Hematopoietic multipotent progenitor cell treated with erythropoietin and hydrocortisone succinate and interleukin-3 and kit ligand, for 4 days (in vitro differentiated cells): ENCODE measurements at places on chromosomes 1 and 21.

DNA sequence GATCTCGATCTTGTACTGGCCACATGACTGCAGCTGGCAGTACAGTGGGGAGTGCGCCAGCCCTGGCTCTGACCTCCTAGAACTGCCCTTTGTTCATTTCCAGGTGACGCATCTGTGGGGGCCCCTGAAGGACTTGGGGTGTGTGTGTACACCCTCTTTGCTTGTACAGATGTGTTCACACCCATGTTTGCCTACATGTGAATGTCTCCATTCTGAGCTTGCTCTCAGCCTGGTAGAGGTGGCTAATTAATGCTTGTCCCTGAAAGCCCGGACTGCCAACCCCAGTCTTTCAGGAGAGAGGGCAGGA is 19.8 kb downstream of the TNFRSF1B start:
- DNase-seq = no peak

DNA sequence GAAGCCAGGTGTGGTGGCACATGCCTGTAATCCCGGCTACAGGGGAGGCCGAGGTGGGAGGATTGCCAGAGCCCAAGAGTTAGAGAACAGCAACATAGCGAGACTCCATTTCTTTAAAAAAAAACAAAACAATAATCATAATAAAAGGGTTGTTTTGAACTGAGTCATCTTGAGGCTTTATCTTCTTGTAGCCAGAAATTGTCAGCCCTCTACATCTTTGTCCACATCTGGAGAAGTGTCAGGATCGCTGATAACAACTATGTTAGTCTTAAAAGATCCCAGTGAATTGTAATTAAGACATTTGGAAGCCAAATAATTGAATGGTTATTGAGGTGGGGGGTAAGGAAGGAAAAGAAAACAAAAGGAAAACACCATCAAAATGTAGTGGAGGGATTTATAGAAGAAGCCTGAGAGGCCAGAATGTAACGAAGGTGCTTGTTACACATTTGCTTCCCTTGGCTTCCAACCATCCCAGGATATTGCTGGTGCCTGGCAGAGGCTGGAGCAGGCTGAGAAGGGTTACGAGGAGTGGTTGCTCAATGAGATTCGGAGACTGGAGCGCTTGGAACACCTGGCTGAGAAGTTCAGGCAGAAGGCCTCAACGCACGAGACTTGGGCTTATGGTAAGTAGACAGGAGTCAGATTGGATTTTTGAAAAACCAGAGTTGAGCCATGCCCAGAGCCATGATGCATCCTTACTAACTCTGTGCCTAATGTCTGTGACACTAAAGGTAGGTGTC is 52.5 kb upstream of the MTR start:
- no peak for DNase-seq

- no peak for DNase-seq
These were observed 90.5 kb downstream of the GDAP2 start for GRCh38 chr1:117838911-117839310.

DNA sequence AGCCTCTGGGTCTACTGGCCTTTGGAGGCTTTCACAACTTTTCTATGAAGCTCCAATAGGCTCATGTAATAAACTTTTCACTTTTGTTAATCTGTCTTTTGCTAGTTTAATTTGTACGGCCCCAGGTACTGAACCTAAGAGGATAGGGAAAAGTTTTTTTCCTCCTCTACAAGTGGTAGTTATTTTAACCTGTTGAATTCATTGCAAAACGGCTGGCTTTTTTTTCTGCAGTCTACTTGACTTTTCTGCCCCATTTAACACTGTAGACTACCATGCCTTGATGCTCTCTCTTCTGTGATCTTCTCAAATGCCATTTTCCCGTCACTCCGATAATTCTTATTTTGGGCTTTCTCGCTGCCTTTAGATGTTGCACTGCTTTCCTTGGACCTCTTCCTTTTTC is 43.6 kb upstream of the DR1 start:
- no peak for DNase-seq

DNA sequence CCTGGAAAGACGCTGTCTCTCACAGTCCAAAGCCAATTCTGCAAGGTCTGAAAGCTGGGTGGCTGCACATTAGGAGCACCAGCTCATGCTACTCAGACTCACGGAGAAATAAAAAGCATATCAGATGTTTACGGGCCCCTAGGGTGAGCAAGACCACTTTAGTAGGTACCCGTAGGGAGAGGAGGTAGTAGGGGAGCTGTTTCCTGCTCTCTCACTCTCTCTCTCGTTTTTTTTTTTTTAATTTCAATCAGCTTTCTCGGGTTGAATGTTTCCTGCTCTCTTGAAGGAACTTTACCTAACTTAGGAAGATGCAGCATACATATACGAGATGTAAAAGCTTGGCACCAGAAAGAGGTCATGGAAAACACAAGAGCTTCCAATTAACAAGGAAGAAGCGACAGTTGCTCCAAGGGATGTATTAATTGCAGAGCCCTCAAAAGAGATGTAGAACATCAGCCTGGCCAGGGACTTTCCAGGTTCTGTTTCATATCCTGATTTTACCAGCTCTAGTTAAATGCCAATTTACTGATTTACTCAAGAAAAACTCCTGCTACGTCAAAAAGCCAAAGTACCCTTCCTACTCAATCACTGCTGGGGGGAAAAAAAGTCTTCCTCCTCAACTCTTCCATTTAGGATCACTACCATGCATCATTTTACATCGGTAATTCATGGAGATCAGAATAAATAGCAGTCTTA is 3.1 kb downstream of the LORICRIN start:
- no peak for DNase-seq

DNA sequence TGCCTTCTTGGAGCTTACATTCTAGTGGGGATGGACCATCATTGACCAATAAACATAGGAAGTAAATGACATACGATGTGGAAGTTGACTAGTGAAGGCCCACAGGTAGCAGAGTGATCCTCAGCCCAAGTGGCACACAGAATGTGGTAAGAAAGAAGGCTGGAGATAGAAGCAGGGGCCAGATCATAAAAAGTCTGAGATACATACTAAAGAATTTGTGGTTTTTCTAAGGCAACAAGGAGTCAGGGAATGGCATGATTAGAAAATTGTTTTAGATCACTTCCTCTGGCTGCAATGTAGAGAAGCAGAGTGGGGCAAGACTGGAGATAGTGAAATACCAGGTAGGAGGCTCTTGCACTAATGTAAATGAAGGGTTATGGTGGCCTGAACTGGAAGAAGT is 154.0 kb downstream of the VPS13D start:
- DNase-seq = no peak

GRCh38 chr1:6103854-6104530 is 58.3 kb downstream of the KCNAB2 start:
- no peak for DNase-seq

DNA sequence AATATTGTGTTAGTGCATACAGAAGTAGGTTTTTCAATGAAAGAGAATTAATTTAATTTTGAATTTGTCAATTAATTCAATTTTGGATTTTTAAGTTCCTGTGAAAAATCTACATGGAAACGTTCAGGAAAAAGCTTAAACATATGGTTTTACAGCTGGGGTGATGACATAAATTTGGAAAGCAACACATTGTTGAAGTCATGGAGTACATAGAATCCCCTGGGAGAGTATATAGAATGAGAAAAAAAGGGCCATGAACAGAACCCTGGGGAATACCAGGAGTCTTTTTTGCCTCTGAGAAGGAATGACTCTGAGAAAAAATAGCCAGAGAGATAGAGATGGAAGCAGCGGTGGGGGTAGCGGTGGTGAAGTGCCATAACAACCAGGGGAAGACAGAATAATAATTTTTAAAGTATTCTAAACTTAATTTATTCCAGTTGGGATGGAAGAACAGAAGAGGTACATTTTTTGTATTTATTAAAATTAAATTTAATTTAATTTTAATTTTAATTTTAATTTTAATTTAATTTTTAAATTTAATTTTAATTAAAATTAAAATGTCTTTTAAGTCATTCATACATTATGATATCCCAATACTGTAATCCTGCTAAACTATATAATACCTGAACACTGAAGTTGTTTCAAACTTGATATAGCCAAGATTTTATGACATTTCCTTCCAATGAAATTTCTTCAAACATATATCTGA is 48.9 kb downstream of the NME7 start:
- no peak for DNase-seq

- no peak for DNase-seq
These were observed 42.7 kb upstream of the LDLRAP1 start for GRCh38 chr1:25500694-25501093.

DNA sequence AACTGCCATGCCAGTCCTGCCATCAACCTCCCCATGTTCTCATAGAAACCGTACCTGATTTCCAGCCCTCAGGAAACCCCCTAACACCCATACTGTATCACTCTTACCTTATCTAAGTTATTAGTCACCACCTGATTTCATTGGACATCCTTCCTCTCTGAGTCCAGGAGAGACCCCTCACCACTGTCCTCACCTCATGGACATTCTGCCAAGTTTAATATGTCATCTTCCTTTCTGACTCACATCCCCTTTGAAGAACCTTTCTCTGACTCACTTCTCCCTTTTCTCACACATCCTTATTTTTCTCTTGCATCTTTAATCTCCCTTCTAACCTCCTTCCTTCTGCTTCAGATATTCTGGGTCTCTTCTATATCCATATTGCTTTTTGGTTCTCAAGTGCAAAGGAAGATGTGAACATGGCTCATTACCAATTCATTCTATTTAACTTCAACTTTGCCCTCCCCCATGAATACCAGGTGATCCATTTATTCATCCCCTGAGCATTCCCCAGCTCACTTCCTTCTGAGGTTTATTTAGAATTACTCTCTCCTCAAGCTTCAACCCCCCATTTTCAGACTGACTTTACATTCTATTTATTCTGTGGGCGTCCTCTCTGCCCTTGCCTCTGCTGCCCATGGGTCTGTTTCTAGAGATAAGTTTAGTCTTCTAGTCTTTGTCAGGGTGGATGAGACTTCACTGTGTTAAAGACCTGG is 206.8 kb upstream of the ESRRG start:
- no peak for DNase-seq

GRCh38 chr1:206891412-206891811 is 5.8 kb upstream of the IL24 start:
- DNase-seq = no peak
